ENCODE measurements at places on chromosomes 6 and 20.

- no peak for DNase-seq
Observed at GRCh38 chr20:41072915-41073314, 44.3 kb downstream of the TOP1 start.

GRCh38 chr6:106377061-106377540 lies 16.6 kb downstream of the CRYBG1 start:
- DNase-seq: no peak

DNA sequence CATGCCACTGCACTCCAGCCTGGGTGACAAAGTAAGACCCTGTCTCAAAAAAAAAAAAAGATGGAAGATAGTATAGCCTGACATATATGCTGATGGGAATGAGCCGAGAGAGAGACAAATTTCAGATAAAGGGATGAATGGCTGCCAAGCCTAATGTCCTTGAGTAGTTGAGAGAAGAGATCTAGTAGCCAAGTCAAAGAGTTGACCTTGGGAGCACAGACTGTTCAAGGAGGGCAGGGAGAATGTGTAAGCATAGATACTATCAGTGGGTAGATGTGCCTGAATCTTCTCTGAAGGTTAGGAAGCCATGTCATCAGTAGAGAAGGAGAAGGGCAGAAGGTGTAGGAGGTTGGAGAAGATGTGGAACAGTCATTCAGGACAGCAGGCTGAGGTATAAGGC lies 20.0 kb upstream of the ABCC10 start:
- DNase-seq: no peak

GRCh38 chr6:166078294-166078693 lies 89.4 kb downstream of the TBXT start:
- no peak for DNase-seq

DNA sequence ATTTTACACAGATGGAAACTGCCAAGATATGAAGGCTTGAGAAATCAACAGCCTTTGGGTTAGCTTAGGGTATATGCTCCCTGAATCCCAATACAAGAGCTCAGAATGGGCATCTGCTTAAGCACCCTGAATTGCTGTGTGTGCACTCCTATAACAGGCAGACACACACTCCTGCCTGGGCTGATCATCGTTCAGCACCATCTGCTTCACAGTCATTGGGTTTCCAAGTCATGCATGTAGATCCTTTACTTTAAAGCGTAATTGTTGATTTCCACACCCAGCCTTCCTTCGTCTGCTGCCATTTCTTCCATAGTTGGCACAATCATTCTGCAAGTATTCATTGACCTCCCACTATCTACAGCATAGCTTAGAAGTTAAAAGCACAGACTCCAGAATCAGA lies 263.5 kb downstream of the CBLN4 start:
- DNase-seq: no peak

GRCh38 chr20:63232235-63233060 lies 3.3 kb upstream of the BIRC7 start:
- no peak for DNase-seq

DNA sequence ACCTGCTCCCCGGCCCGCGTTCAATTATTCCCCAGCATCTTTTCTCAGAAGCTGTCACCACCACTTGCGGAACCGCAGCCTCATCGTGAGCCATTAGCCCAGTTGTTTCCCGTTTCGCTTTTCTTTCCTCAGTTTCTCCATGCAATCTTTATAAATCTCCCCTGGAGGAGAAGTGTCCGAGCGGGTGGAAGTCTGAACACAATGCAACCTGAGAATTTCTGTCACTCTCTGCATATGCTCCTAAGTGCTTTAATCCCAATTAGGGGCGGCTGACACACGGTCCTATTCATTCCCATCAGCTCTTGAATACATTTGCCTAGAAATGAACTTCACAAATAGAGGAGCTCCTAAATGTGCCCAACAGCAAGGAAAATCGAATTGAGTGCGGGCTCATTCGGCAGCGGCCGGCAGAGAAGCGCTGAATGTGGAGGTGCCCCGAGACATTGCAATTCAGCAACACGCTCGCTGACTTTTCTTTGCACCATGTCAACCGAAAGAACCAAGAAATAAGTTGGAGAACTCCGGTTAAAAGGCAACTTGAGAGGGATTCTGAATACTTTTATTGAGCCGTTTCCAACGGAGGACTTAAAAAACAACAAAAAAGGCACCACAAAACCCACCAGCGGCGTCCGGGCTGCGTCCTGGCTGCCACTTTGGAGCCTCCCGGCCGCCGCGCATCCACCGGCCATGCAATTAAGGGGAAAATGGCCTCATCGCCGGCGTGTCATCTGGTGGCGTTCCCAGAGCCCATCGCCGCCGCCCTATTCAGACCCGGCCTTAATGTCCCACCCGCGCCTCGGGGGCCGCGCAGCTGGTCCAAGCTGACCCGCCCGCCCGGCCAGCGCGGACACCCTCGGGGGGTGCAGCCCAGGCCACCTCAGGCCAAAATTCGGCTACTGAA lies 3.9 kb upstream of the PRDM13 start:
- no peak for DNase-seq

- DNase-seq: no peak
Observed at GRCh38 chr20:32979201-32979998, 24.8 kb downstream of the SUN5 start.

- DNase-seq: peak; percentile 14
Observed at GRCh38 chr6:11727998-11728961, 50.3 kb downstream of the ADTRP start.

DNA sequence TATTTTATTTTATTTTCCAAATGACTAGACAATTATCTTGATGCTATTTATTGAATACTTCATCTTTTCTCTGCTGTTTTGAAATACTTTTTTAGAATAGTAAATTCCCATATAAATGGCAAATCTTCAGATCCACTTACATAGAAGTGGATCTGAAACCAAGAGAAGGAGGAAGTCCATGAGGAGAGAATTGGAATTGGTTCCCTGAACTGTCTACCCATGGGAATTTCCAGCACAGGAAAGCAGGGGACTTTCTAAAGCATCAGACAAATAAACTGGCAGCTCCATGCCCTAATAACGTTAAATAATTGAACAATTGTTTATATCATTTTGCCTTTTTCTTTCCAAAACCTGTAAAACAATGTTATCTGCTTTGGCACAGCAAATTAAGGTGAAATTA lies 47.1 kb upstream of the PNRC1 start:
- DNase-seq: no peak

- no peak for DNase-seq
Observed at GRCh38 chr6:126886106-126886505, 232.4 kb upstream of the RSPO3 start.

- DNase-seq: no peak
Observed at GRCh38 chr6:162151021-162151665, 576.4 kb downstream of the PRKN start.

- DNase-seq: no peak
Observed at GRCh38 chr6:168541307-168541706, 100.3 kb downstream of the SMOC2 start.

DNA sequence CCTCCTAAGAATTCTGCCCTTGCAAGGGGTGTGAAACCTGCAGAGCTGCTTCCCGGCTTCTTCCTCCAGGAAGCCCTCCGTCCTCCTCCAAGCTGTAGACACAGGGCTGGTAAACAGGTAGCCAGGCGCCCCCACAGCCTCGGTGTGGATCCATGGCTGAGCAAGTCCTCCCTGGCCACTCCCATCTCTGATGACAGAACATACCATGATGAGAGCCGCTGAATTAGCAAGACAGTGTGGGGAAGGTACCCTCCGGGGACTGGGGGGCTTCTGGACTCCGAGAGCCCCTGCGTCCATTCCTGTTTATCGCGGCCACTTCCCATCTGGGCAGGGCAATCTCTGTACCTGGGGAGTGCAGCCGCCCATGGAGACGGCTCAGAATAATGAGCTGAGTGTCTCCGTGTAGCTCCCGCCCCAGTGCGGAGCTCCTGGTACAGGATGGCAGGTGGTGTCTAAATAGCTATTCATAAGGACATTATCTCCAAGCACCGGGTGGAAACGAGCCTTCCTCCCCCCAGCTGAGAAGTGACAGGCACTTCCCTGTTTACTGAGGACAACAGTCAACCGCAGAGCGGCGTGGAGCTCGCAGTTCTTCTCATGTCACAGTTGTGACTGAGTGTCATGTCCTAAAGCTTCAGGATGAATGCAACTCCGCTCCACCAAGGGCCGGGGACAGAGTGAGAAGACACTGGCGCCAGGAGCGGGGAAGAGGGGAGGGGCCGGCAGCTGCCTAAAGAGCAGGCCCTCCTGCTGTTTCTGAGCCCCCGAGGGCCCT lies 22.7 kb upstream of the NTSR1 start:
- no peak for DNase-seq

GRCh38 chr6:133411757-133412156 lies 170.6 kb downstream of the EYA4 start:
- DNase-seq: no peak

DNA sequence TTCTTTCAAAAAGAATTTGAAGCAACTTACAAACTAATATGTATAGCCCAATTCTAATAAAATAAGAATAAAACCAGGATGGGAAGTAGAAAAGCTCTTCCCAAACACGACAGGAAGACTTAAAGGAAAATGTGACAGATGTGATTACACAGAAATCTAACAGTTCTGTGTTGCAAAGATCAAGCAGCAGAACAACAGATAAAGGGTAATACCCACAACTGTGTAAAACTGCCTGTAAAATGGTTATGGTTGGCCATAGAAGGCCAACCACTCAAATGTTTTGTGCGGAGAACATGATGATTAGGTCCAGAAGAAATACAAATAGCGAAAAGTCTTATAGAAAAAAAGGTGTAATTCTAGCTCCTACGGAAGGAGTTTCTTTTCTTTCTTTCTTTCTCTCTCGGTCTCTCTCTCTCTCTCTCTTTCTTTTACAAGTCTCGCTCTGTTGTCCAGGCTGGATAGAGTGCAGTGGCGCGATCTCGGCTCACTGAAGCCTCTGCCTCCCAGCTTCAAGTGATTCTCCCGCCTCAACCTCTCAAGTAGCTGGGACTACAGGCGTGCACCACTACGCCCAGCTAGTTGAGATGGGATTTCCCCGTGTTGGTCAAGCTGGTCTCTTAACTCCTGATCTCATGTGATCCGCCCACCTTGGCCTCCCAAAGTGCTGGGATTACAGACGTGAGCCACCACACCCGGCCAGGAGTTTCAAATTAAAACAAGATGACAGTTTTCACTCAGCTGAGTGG lies 128.5 kb downstream of the QRSL1 start:
- DNase-seq: no peak

DNA sequence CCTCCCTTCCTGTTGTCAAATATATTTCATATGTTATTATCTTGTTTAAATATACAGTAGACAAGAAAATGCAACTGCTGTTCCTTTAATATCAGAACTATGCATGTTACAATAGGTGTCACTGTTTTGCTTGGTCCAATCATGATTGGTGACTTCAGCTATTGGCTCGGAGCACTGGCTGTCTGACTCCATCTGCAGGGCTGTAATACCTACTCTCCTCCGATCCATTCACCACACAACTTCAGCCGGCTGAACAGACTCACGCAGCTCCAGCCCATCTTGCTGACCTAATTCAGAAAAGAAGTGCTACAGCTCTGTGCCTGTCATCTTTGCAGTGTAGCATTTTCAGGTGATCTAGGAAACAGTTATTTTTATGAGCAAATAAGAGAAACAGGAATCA lies at the start of gene BTBD3:
BTBD3 (plus strand) TSS at position 231 of the 400 bp plus-strand sequence. CDS start 383 bp downstream, outside the sequence.
- no peak for DNase-seq

DNA sequence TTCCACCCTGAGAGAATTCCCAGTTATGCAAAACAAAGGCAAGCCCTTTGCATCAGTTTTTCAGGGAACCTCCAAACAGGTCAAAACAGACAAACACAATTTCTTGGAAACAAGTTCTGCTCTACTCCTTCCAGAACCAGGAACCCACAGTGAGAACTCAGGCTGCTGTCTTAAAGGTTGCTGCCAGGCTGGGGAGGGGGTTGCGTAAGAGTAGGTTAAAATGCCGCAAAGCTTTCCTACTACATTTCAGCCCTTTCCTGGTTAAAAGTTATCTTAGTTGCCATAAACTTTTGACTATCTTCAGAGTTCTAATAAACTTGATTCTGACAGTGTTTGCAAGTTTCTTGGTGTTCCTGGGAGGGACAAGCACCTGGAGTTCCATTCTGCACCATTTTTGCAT lies 33.8 kb downstream of the KPNA5 start:
- no peak for DNase-seq

GRCh38 chr20:38787870-38788269 lies 17.6 kb upstream of the PPP1R16B start:
- DNase-seq: no peak

Data from stimulated activated CD4-positive, alpha-beta T cell treated with anti-CD3 and anti-CD28 coated beads, Interleukin-4, amount 100 ng/mL, for 1 hour (primary cell).